ENCODE measurements at places on chromosomes 5 and 9.

DNA sequence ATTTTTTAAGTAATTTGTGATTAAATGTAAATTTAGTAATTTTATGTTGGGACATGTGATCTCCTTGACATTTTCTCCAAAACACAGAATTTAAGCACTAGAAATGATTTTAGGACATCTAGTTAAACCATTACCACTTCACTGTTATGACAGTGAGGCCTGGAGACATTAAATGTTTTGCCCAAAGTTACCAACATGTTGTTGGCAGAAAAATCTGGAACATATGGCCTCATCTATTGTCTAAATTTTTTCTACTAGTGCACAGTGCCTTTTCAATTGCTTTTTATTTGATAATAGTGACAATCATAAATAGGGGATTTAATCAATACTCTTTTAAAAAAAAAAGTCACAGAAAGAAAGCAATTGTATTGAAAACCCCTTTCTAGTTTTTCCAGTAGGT lies 45.6 kb downstream of the PIK3R1 start:
- DNase-seq: no peak

DNA sequence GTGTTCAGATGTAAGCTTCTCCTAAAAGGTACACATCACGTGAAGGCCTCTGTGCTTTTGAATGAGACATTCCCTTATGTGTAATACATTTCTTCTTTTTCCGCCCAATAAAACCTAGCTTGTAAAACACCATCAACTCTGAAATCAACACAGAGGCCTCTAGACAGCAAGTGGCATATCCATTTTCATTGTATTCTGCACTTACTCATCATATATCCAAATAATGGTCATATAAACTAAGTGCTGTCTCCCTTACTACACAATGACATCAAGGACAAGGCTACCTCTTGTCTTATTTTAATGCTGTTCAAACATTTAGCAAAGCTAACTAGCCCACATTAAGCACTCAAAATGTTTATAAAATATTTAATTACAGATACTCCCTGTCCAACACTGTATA lies 108.5 kb downstream of the ELAVL2 start:
- no peak for DNase-seq

DNA sequence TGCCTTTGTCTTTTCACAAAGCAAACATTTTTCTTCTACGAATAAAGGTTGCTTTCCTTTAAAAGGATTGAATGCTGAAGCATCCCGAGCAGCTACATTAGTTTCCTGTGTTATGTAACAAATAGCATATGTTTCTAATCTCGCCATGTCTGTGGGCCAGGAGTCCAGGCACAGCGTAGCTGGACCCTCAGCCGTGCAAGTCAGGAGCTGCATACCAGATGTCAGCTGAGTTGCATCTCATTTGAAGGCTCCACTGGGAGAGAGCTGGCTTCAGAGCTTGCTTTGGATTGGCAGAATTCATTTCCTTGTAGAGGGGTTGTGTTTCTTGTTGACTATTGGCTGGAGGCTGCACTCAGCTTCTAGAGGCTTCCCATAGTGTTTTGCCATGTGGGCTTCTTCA lies 16.0 kb upstream of the GOLPH3 start:
- DNase-seq: no peak

DNA sequence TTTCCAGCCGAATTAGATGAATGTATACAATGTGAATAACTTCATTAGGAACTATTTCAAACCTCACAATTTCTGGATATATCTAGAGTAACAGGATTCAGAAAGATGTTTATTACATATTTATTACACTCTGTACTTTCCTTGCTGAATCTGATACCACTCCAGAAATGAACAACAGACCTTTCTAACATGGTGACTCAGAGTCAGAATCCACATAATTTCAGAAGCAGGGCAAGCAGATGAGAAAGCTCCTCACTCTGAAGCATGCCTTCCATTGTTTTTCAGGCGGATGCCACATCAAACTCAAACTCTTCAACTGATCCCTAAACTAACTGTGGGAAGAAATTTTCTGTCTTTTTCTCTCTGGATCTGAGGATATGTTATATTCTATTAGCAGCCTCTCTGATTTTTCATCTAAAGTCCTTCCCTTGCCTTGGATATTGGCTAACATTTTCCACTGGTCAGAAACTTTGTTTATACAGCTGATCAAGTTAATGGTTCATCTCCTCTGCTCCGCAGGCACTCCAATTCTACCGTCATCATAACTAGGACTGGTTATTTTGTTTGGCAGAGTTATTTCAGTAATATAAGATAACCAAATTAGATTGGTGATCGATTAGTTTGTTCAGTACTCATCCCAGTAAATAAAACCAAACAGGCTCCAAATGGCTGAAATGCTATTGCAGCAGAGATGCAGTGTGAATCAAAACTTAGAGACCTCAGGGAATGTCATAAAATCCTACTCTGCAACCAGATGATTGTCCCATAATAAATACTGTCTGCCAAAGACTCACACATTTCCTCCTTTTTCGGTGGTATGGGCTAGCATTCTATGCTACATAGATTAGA lies 556.0 kb downstream of the EBF1 start:
- no peak for DNase-seq

DNA sequence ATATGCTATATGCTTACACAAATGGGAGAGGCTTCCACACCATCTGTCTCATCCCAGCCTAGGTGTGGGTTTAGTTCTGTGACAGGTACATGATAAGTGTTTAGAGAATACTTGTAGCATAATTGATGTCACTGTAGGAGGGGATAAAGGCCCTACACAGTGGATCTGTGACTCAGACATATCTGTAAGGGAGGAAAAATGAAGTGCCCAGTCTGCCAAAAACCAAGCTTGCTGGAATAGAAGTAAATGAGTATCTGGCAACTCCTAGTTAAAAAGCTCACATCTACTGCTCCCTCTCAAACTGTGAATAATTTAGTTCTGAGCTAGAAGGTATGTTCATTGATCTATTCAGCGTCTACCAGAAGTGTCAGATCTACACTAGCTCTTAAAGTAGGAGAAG lies 38.9 kb upstream of the FAM174A start:
- DNase-seq: no peak

DNA sequence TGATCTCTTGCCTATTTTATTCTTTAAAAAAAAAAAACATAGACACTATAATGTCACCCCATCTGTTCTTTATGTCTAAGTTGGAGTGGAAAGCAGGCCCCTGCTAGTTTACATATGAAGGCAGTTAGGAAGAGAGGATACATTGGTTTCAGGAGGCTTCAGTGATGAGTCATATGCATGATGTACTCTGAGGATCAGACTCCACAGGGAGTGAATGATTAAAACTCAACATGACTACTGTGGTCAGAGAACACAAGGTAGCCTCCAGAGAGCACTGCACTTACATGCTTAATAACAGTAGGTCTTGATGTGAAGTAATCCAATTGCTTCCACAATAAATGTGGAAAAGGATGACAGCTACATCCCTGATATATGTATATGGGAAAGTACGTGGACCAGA lies 22.7 kb upstream of the FSTL4 start:
- DNase-seq: no peak

- no peak for DNase-seq
These were observed at the start of gene CMYA5 for GRCh38 chr5:79689541-79690466. TSS of gene CMYA5 (plus strand) at chr5:79689836. CDS start at chr5:79689908, 72 bp downstream.

GRCh38 chr9:128411364-128412119 lies 9.1 kb upstream of the CERCAM start:
- DNase-seq: no peak

GRCh38 chr5:8953016-8953415 lies 592.9 kb downstream of the SEMA5A start:
- no peak for DNase-seq

- no peak for DNase-seq
These were observed 61.5 kb upstream of the NUDT12 start for GRCh38 chr5:103624035-103624480.

DNA sequence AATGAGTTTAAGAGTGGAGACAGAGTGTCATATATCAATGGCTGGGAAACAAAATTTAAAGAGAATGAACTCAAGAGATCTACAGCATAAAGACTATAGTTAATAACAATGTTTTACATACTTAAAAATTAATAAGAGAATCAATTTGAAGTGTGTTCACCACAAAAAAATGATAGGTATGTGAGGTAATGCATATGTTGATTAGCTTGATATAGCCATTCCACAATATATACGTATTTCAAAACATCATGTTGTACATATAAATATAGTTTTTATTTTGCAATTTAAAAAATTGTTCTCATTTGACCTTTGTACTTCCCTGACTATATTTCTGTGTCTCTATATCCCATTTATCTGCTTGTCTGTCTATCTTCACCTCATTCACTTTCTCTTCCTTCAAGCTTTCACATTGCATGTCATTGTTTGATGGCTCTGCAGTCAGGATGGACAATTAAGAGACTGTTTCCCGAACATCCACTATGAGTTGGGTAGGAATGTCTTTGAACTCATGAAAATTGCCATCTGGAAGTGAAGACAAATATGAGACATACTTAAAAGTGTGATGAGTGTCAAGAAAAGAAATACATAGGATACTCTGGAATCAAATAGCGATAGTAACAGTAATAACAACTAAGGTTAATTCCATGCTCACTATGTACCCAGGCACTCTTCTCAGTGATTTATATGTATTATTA lies 359.9 kb upstream of the ACTBL2 start:
- no peak for DNase-seq

GRCh38 chr9:17761984-17762676 lies 183.3 kb downstream of the SH3GL2 start:
- DNase-seq: no peak

- no peak for DNase-seq
These were observed 10.7 kb upstream of the CREBRF start for GRCh38 chr5:173045474-173045873.

DNA sequence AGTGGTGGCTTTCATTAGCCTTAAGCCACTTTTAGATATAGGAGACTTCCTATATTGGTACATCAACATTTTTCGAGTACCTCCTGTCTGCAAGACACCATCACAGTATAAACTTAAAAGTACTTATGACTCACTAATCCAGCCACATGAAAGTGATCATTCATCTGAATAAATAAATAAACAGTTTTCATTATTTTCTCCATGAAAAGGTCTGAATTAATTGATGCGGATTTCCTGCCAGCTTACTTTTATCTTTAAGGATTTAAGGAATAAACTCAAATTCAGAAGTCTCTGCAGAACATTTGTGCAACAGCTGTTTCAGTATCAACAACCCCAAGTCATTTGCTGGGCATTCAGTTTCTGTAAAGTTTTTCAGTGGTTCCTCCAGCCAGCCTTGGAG lies 4.0 kb downstream of the SAP30L start:
- no peak for DNase-seq

- DNase-seq: no peak
These were observed at the start of gene F2R for GRCh38 chr5:76715736-76716455. TSS of gene F2R (plus strand) at chr5:76716126. CDS start at chr5:76716308, 182 bp downstream.

DNA sequence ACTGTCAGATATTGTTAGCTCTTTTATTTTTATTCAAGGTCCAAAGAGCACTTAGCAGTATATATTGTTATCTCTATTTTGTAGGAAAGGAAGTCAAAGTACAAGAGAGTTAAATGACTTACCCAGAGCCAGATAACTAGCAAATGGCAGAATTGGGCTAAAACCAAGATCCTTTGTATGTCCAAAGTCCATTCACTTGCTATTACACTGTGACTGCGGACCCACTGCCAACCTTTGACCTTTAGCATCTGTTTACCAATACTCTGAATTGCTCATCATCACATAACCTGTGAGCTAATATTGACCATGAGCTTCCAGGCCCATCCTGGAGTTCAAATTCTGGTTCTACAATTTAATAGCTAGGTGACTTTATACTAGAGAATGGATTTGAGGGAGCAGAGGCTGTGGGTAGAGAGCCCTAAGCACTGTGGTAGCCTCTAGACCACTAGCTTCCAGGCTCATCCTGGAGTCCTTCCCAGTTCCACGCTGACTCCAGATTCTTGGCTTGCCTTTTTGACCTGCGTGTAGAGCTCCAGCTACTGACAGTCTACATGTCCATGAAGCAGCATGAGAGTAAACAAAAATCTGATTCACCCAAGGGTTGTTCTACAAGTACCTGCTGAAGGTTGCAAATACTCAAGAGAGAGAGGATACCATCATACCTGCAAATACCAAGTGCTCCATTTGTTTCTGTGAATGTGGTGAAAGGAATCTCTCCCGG lies 424.0 kb downstream of the SH3GL2 start:
- no peak for DNase-seq

- no peak for DNase-seq
These were observed 183.0 kb downstream of the GLIS3 start for GRCh38 chr9:4116723-4117460.

GRCh38 chr5:144510845-144511579 lies 340.3 kb downstream of the KCTD16 start:
- no peak for DNase-seq
